Caki2 (cell line): ENCODE measurements at places on chromosomes 1 and 21.

GRCh38 chr1:155206891-155207805, 549 bp downstream of the THBS3 start:
- DNase-seq: peak; percentile 79

DNA sequence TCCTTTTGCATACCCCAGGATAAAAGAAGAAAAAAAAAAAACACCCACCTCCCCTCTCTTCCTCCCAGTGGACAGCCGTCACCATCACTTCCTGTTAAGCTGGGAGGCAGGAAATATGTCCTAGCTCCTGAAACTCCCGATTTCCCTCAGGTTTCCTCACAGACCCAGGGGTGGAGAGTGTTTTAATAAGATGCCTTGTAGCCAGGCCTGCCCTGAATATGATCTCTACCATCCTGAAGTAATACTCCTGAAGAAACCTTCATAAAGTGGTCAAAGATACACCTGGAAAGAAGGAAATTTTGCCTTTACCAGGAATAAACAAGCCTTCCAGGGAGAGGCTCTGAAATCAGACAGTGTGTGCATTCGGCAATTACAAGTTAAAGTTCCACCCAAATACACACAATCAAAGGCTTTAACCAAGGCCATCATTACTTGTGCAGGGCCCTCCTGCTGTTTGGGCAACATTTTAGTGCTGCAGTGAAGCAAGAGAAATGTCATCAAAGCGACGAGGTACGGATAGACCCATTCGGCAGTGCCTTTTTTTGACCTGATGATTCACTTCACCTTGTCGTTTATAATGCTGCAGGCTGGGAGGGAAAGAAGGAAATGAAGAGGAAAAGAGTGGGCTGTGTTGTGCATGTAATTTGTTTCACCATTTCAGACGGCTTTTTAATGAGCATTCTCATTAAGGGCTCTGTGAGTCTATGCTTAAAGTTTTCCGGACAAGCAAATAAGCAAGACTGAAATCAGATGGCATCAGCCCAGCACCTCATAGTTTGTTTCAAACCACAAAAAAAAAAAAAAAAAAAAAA, 41.0 kb upstream of the RASAL2 start:
- peak; percentile 83 for DNase-seq

DNA sequence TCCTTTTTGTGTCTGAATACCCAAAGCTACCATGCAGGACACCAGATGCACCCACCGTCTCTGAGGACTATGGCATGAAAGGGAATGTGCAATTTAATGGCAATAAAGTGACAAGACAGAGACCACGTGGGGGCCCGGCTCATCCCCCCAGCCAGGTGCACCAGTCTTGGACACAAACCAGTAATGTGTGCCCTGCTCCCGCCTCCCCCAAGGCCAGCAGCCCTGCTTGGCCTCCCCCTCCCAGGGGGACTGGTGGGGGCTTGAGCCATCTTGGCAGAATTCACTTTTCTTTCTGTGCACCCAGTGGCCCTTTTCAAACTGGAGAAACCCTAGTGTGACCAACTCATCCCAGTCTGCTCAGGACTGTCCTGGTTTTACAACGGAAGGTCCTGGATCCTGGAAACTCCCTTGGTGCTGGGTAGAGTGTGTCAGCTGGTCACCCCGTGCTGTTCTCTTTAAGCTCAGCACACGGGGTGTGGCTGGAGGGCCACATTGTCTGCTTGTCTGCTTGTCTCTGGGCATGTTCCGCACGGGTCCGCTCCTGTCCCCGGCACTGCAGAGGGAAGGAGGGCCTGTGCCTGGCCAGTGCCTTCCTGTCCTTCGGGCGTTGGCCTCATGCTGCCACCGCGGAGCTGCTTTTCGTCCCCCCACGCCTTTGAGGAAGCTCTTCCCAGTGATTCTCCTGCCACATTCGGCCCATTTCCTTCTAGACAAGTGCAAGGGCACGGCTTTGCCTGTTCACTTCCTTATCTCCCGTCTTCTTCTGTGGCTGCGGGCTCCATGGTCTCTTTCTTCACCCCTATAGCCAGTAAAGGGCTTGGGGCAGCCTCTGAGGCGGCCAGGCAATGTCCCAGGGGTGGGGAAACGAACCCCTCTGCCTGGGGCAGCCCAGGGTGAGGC, 45.8 kb upstream of the TTC34 start:
- DNase-seq: no peak

GRCh38 chr1:67540733-67541125, 110.5 kb upstream of the SERBP1 start:
- no peak for DNase-seq

- peak; percentile 74 for DNase-seq
Observed at GRCh38 chr1:159177272-159177907, 6.0 kb downstream of the CADM3 start.

- no peak for DNase-seq
Observed at GRCh38 chr1:81562934-81563333, 237.8 kb upstream of the ADGRL2 start.

DNA sequence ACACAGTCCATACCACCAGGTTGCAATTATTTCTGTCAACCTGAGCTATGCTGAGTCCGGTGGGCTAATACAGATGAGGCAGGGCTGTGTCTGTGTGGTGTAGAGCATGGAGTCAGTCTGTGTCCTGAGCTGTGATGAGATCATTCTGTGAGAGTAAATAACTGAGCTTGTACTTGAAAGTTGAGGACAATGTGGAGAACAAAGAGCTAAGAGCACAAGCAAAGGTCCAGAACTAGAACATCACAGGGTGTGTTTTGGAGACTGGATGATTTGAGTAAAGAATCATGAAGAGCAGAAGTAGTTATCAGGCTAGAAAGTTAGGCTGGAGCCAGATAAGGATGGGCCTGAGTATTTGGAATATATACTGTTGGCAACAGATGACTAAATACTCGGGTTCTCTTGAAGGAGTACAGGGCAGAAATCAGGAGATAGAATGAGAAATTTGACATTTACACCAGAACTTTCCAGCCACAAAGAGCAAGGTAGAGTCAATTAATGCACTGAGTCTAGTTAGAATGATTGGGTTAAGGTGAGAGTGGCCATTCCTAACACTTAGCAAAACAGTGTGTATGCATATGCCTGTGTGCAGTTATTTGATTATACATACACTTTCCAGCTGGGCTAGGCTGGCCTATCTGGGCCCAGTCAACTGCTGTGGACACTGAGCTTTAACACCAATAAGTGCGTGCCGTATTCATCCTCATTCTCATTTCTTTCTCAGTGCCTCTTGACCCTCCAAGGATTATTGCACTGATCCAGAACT, 48.8 kb downstream of the LEPR start:
- DNase-seq: no peak

DNA sequence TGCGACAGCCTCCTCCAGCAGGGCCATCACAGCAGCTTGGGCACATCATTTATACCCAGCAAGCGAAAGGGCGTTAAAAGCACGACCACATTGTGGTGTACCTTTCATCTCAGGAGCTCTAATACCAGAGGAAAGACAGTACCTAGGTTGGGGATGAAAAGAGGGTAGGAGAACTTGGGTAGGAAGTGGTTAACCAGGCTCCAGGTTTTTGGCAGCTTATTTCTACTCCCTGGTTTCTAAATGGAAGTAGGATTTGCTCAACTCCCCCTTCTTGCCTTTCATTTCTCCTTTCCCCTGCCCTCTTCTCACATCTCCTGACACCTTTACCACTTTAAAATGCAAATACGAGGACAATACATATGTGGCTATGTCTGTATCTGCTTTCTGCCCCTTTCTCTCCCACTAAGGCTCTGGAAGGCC, 30.2 kb downstream of the FAM177B start:
- no peak for DNase-seq

- no peak for DNase-seq
Observed at GRCh38 chr1:53402891-53403655, 56.1 kb upstream of the DMRTB1 start.

- DNase-seq: no peak
Observed at GRCh38 chr1:154778275-154778674, 91.8 kb downstream of the KCNN3 start.

- peak; percentile 92 for DNase-seq
Observed at GRCh38 chr1:3624200-3625136, at the start of gene TPRG1L. TSS of gene TPRG1L (plus strand) at chr1:3625015. CDS start at chr1:3625073, 58 bp downstream.

DNA sequence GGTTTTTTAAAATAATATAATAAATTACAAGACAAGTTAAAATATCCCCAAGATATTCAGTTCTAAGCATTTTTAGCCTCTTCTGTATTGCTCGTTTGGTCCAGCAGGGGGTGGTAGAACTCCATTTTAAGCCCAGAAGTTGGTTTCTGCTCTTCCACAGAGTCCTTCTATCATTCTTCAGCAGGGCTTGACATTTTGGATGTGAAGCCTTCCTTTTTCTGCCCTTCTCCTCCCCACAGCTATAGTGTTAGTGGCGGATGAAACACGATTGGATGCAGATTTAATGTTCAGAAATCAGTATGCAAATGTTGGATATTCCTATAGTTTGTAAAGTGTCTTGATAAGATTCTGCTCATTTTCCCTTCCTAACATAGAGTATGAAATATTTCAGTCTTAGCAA, 1.4 kb downstream of the NCAM2 start:
- DNase-seq: peak; percentile 16

- no peak for DNase-seq
Observed at GRCh38 chr1:81217058-81217457, 583.7 kb upstream of the ADGRL2 start.

- no peak for DNase-seq
Observed at GRCh38 chr1:186994897-186995296, 166.1 kb downstream of the PLA2G4A start.

DNA sequence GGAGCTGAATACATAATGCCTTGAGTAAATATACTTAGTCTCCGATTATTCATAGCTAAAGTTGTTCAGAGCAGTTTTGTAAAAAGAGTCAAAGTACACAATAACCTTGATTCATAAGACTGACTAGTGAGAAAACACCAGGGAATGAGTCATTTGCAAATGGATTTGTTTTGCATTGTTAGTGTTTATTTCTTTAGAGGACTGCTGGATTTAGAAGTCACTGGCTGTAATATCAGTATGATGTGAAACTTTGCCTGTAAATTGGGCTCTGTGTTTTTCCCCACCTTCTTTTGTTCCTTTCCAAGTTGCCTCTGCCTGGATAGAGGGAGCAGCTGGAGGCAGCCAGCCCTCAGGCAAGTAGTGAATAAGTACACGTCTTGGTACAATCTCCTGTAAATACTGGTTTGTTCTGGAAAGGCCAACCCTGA, 474.7 kb downstream of the NUF2 start:
- no peak for DNase-seq

DNA sequence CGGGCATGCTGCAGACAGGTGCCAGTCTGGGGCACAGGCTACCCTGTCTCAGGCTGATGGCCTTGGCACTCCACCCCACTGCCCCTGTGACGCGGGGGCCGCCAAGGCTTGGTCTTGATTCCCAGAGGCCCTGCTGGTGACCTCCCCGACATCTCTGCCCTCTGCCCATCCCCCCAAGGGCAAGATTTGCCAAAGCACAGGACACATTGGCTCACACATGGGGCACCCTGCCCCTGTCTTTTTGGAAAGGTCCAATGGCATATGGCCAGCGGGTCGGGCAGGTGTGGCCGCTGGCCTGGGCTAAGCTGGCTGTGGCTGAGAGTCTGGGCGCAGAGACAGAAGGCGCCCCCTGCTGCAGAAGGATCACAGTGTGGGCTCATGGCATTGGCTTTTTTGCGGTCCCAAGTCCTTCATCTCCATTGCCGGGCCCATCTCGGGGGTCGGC, 4.6 kb downstream of the MIB2 start:
- DNase-seq: no peak

DNA sequence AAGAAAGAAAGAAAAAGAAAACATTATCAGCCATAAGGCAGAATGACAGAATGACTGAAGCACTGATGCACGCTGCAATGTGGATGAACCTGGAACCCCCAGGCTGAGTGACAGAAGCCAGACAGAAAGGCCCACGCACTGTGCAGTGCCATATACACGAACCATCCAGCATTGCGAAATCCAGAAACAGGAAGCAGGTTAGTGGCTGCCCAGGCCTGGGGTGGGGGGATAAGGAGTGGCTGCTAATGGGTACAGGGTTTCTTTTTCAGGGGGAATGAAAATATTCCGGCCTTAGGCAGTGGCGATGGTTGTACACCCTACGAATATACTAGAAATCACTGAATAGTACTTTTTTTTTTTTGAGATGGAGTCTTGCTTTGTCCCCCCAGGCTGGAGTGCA, 57.0 kb downstream of the CHD5 start:
- DNase-seq: no peak

DNA sequence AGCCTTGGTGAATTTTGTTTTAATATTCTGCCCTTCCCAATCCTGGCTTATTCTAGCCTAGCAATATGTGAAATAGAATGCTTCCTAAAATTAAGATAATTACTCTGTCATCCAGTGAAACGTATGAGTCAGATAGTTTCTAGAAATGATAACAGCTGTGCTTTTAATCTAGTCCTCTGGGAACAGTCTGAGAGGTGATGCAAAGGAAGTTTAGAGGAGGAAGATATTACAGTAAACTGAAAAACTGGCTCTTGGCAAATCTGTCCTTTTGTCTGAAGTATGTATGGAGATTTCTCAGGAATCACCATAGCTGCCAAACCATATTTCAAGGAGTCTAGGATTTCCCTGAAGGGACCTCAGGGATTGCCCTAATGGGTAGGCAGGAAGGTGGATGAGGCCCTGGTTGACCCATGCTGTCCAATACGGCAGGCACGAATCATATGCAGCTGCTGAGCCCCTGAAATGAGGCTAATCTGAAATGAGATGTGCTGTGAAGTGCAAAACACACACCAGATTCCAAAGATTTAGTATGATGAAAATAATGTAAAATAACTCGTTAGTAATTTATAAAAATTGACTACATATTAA, 70.8 kb upstream of the LBR start:
- no peak for DNase-seq

DNA sequence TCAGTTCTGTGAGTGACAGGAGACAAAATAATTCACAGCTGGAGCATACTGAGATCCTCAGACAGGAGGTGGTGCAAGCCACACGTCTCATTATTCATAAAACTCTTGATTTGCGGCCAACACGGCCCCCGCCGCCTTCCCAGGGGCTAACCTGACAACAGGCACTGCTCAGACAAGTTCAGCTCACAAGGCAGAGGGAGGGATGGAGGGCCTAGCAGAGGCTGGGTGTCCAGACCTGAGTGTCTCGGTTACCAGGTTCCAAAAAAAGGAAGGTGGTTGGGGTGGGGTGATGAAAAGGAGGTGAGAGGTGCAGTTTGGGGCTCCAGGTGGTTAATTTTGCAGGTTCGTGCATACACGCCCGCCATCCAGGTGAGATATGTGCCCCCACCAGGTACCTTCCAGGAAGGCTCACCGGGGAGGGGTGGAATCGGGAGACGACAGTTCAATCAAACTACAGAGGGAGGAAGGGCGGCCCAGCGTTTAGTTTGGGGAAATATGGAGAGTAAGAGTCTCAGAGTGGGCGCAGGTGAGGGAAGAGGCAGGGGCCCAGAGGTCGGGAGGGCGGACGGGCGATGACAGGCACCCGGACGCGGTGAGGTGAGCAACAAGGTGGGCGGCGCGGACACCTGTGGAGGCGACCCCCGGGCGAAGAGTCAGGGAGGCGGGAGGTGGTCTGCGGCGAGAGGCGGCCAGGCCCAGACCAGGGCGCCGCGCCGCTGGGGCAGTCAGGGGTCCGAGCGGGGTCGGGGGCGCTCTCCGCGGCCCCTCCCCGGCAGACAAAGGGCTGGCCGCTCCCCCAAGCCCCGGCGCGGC, 629 bp downstream of the CTNNBIP1 start:
- no peak for DNase-seq

GRCh38 chr1:63623952-63624351, 30.7 kb downstream of the PGM1 start:
- DNase-seq: no peak
